ENCODE measurements at places on chromosomes 13 and 19.
A peak's percentile ranks its signal among the peaks of the same experiment; 100 is the strongest.

- no peak for DNase-seq
Observed at GRCh38 chr13:28483313-28483931, 11.5 kb downstream of the FLT1 start.

DNA sequence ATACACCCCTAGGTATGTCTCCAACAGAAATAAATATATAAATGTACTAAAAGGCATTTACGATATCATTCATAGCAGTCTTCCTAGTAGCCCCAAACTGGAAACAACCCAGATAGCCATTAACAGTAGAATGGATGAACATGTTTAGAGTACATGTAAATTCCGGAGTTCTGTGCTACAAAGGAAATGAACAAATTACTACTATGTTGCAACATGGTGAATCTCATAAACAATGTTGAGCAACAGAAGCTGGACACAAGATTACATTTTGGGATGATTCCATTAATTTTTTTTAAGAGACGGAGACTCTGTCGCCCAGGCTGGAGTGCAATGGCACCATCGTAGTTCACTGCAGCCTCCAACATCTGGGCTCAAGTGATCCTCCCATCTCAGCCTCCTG is 5.9 kb upstream of the SLC7A10 start:
- DNase-seq = no peak

GRCh38 chr13:91270031-91270430 is 77.5 kb upstream of the MIR17HG start:
- no peak for DNase-seq

GRCh38 chr13:37302686-37303085 is 197.2 kb upstream of the CSNK1A1L start:
- DNase-seq = no peak

- DNase-seq = no peak
Observed at GRCh38 chr13:57137585-57137984, 3.1 kb upstream of the PRR20A start.

- DNase-seq = no peak
Observed at GRCh38 chr19:28489776-28490175, 723.2 kb downstream of the UQCRFS1 start.

DNA sequence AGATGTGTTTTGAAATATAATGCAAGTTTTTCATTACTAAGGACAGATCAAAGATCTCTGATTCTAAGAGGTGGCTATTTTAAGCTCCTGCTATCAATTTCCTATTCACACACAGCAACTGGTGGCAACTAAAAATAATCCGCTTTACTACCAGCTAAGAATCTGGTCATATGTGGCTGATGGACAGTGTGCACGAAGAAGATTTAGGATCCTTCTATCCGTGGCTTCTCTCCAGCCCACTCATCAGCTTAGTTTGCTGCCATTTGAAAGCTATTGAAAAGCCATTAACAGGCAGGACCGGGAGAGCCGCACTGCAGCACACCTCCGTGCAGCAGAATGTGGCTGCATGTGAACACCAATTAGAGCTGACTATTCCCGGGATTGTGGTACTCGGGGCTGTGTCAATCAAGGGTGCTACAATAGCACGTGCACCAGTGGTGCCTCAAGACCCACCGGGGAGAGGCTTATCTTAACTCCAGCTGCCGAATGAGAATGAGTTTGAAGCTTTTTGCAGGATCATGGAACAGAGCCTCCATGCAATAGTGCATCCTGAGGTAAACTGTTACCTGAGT is at the start of gene MYO16:
MYO16 (plus strand) TSS at position 431 of the 572 bp plus-strand sequence. CDS start 234 bp downstream, outside the sequence.
- no peak for DNase-seq

DNA sequence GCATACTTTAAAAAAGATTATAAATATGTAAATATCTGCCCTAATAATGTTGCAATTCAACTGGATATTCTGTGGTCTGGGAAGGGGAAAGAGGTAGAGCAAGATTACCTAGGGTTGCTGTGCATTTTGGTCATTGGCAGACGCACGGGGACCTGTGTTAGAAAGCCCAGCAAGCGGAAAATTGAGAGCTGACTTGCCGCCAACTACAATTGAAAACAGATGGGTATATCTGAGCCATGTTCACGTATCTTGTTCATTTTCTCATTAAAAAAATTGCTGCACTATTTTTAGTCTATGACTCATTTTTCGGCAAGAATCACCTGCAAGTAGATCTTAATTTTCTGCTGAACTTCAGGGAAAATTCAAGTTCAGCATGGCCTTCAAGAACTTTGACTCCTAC is 308.5 kb upstream of the TMTC4 start:
- DNase-seq = no peak

DNA sequence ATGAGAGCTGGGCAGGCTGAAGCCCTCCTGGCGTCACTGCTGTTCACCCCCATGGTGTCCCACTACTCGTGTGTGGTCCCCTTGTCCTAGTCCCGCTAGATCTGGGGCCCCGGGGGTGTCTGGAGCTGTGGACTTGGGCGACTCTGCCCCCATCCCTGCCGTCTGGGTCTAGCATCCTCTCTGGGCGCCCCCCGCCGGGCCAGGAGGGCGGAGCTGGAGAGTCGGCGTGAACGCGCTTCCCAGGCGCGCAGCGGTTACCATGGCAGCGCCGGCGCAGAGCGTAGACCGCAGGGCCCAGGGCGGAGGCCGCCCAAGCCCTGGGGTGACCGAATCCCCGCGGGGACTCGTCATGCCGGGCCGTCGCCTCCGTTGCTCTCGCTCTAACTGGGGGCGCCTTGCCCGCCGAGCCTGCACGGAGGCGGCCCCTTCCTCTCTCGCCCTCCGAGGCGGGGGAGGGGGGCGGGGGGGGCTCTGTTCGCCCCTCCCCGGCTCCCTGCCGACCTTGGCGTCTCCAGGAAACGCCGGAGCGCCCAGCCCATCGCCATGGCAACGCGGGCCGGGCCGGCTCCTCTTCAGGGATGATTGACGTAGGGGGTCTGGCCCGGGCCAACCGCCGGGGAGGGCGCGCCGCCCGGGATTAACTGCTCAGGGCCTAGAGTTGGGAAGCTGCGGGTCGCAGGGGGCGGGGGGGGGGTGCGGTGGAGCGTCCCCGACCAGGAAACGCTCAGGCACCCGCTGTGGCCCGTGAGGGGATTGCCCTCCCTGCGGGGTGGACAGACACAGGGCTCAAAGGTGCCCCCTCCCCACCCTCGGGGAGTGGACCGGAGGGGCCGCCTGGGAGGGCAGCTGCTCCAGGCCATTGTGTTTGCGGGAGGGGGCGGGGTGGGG is 8.9 kb downstream of the ISYNA1 start:
- peak; percentile 55 for DNase-seq

DNA sequence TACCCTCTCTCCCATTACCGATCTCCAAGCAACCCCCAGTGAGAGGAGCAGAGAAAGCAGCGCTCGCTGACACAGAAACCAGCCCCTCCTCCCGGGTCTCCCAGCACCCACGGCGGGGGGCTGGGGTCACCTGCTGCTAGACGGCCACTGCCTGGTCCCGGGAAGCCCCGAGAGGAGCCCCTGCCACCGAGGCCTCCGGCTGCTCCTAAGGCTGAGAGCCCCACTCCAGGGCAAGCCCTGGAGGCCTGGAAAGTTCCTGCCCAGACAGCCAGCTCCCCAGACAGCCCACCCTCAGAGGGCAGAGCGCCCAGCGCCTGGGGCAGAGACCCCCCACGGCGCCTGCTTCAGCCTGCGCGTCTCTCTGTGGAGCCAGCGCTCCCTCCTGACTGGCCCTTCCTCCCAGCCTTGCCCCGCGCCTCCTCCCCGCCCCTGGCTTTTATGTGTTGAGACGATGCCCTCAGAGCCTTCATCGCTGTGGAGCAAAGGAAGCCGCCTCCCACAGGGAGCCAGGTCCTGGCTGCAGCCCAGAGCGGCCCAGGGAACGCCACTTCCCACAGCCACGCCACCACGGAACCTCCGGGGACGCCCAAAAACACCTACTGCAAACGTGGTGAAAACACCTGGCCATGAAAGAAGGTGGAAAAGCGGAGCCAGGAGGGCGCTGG is 51.1 kb downstream of the MLLT1 start:
- DNase-seq = no peak

- no peak for DNase-seq
Observed at GRCh38 chr13:68234274-68234673, 1004.1 kb upstream of the PCDH9 start.

DNA sequence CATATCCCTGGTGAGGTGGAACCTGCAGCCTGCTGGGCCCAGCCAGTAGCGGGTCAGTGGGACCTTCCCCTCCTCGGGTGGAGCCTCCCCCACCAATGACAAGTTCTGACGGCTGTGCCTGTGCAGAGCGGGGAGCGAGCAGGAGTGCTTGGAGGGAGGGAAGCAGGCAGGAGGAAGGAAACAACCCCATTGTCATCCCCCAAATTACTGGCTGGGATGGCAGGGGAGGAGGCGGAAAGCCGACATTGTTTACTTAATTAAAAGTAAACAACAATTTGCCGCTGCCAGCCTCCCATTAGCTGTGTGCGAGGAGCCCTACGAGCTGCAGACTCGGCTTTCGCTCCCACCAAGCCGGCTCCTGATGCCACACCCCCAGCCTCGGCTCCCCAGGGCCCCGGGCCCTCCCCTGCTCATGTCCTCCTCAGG is 45.5 kb downstream of the LYL1 start:
- no peak for DNase-seq

GRCh38 chr19:44851427-44851826 is 5.3 kb downstream of the NECTIN2 start:
- DNase-seq = no peak

- no peak for DNase-seq
Observed at GRCh38 chr19:33794683-33795369, 1.8 kb upstream of the KCTD15 start.

- DNase-seq = peak; percentile 97
Observed at GRCh38 chr13:44436589-44437337, 63.1 kb downstream of the SERP2 start.

- no peak for DNase-seq
Observed at GRCh38 chr19:29520390-29520789, 5.4 kb upstream of the VSTM2B start.

DNA sequence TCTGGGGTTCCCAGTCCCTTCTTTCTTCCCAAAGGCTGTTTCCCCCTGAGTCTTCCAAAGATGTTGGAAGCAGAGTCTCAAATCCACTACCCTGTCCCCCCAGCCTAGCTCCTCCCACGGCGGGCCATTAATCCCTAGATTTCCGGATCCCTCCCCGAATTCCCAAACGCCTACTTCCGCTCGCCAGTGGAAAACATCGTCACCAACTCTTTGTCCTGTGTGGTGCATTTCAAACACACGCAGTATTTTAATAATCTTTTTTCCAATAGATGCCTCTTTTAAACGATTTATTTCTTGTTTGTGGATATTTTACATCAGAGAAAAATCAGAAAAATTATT is 610 bp downstream of the ZNF791 start:
- peak; percentile 55 for DNase-seq

- no peak for DNase-seq
Observed at GRCh38 chr13:83216479-83217245, 665.6 kb downstream of the SLITRK1 start.

- no peak for DNase-seq
Observed at GRCh38 chr19:12872255-12872654, 9.0 kb downstream of the DNASE2 start.

DNA sequence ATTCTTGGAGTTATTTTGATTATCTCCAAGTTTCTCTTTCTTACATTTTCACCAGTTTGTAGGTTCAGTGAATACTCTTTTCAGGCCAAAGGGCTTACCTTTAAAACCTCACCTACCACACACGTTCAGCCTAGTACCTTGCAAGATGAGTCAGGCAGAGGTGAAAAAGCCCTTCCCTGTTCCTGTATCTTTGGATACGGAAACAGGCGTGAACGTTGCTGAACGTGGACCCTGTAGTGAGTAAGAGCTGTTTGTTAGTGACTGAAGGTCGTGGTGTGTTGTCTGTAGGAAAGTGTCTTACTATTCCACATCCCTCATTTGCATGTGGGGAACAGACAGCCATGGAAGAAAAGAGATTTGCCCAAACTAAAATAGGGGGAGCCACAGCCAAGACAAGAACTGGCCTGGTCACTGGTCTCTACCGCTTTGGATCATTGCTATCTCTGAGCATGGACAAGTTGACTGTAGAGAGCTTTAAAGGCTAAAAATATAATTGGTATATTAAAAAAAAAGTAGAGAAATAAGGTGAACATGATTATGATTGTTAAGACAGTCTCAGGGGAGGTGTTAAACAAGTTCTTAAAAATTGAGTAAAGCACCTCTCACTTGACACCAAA is 3.5 kb downstream of the CEBPG start:
- no peak for DNase-seq

GRCh38 chr13:52947921-52948373 is 80.7 kb upstream of the OLFM4 start:
- no peak for DNase-seq

- DNase-seq = no peak
Observed at GRCh38 chr19:56076498-56076897, 44.6 kb downstream of the ZNF787 start.

GRCh38 chr13:73825143-73825542 is 309.1 kb downstream of the KLF12 start:
- DNase-seq = no peak

DNA sequence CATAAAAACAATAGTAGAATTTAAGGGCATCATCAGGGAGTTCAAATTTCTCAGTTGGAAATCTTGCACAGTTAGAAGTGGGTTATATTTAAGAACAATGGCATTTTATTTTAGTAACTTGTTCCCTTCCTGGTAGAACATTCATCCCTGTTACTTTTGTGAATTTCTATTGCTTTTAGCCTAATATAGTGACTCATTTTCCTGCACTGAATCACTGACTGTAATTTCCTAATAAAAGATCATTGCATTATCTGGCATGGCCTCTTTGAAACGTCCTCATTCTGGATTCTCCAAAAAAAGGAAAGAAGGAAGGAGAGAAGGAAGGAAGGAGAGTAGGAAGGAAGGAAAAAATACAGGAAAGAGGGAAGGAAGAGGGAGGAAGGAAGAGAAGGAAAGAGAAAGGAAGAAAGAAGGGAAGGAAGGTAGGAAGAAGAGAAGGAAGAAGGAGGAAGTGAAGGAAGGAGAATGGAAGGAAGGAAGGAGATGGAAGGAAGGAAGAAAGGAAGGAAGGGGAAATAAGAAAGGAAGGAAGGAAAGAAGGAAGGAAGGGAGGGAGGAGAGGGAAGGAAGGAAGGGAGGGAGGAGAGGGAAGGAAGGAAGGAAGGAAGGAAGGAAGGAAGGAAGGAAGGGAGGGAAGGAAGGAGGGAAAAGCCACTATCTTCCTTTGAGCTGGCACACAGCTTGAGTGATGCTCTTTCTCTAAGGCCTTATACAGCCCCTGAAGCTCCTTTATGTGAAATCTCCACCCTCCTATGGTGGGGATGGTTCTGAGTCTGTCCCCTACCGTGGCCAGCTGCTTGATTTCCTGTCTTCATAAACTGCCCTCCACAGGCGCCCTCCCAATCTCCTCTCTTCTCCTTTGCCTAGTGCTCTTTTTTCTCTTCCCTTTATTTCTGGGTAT is 29.8 kb upstream of the TM9SF2 start:
- no peak for DNase-seq

GRCh38 chr19:16442386-16443276 is 29.1 kb downstream of the EPS15L1 start:
- no peak for DNase-seq
